Stimulated activated CD4-positive, alpha-beta T cell treated with anti-CD3 and anti-CD28 coated beads, Interleukin-2, amount 100 ng/mL, for 4 hours (primary cell): ENCODE measurements at places on chromosomes 11 and 22.

DNA sequence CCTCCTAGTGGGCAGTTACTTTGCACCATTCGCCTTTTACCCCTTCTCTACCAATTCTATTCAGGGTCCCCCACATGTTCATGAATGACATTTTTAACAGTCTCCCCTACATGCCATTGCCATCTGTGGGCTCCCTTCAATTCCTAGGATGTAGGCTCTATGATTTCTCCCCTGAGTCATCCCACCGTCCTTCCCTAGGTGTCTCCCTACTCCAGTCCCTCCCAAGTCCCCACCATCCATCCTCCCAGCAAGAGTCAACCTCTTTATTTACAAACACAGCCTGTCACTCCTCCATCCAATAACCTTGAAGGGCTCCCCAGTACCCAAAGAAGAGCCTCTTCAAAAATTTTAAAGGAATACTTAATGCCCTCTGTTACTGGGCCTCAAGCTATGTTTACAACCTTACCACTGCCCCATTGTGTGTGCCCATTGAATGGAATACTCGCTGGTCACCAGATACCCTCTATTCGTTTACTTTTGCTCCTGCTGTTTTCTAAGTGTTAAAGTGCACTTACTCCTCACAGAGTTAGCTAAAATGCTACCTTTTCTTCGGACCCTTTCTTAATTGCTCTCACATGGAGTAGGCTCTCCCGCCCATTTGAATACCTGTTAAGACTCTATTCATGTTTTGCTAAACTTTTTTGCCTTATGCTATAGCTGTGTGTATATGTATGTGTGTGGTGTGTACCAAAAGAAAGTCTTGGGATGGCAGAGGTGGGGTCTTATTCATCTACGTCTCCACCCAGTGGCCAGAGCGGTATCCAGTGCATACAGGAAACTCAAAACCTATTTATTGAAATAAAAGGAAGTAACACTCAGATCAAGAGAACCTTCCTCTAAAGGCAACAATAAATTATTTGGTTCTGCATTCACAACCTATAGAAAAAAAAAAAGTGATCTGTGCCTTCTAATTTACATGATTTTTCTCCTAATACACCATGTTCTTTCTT is 235.8 kb upstream of the CCDC90B start:
- no peak for DNase-seq

- DNase-seq = no peak
Measured at GRCh38 chr11:33128739-33129138, 32.5 kb downstream of the CSTF3 start.

GRCh38 chr11:396948-397548 is 3.0 kb downstream of the PKP3 start:
- no peak for DNase-seq

- DNase-seq = peak; percentile 36
Measured at GRCh38 chr11:17991783-17992433, 20.9 kb downstream of the SERGEF start.

GRCh38 chr22:38115423-38116205 is 5.1 kb upstream of the BAIAP2L2 start:
- no peak for DNase-seq

DNA sequence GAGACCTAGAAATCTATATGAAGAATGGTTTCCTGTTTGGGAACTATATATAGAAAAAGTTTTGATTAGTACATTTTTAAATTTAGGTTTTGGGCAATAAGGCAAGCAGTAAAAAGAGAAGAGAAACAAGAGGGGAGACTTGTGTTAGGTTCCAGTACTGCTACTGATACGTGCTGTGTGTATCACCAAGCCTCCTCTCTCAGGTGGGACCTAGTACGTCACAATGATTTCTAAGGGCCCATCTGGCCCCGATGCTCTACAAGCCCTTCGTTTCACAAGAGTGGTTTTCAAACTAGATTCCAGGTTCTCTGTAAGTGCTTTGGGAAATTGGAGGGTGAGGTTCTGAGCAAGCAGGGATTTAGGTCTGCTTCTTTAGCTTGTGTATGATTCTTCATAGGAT is 39.2 kb downstream of the USP35 start:
- DNase-seq = no peak
